ENCODE measurements at places on chromosomes 3 and 15.

DNA sequence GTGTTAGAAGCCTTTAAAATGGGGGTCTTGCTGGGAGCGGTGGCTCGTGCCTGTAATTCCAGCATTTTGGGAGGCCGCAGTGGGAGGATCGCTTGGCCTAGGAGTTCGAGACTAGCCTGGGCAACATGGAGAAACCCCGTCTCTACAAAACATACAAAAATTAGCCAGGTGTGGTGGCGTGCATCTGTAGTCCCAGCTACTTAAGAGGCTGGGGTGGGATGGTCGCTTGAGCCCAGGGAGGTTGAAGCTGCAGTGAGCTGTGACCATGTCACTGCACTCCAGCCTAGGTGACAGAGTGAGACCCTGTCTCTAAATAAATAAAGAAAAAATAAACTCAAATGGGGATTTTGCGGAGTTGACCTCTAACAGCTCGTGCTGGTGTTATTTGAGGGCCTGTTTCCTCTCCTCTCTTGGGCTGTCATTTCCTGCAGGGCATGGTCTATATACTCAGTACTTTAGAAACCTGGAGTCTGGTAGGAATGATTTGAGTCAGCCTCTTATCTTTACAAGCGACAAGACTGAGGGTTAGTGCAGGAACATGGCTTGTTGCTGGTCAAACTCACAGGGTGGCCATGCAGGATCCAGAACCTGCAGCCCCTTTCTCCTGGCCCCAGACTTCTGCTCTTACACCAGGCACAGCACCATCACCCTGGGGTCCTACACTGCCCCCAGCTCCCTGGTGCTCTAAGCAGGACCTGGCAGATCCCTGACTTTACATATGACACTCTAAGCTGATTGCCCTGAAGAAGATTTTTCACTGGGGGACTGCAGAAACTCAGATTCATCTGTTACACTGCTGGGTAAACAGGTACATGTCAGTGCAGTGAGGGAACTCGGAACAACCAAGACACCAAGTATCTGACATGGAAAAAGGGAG, 15.1 kb downstream of the EHD4 start:
- peaks cover 9% of the 10 kb centered on the region for H3K36me3 ChIP-seq
- peak overlapping the region; percentile 31 for H3K27ac ChIP-seq
- no peak overlapping the region for H3K4me3 ChIP-seq
- H3K27me3 ChIP-seq: no peaks in the 10 kb centered on the region

DNA sequence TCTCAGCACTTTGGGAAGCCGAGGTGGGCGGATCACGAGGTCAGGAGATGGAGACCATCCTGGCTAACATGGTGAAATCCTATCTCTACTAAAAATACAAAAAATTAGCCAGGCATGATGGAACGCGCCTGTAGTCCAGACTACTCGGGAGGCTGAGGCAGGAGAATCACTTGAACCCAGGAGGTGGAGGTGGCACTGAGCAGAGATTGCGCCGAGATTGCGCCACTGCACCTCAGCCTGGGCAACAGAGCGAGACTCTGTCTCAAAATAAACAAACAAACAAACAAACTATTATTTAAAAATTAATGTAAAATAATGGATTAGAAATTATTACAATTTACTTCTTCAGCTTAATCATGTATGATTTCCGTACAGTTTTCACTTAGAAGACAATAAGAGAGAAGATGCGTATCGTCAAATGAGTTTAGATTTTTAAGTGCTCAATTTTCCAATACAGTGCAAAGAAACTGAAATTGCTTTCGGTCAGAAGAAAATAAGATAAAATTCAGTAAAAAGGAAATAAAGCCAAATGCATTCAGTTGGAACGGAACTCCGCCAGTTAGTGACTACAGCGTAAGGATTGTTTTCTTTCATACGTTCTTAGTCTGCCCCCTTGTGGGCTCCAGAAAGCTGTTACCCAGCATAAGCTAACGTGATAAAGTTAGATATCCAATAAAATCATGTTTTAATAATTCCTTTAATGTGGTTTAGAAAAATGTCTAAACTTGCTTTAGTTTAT, 24.8 kb downstream of the AADAC start:
- no peaks in the 10 kb centered on the region for H3K27me3 ChIP-seq
- H3K4me1 ChIP-seq: no peaks in the 10 kb centered on the region
- H3K4me3 ChIP-seq: no peak overlapping the region
- DNase-seq: peak; percentile 55

- no peaks in the 10 kb centered on the region for H3K4me1 ChIP-seq
- H3K36me3 ChIP-seq: no peaks in the 10 kb centered on the region
- no peak overlapping the region for H3K27ac ChIP-seq
- no peak for DNase-seq
These were observed 492.7 kb downstream of the AGBL1 start for GRCh38 chr15:86572368-86572841.

DNA sequence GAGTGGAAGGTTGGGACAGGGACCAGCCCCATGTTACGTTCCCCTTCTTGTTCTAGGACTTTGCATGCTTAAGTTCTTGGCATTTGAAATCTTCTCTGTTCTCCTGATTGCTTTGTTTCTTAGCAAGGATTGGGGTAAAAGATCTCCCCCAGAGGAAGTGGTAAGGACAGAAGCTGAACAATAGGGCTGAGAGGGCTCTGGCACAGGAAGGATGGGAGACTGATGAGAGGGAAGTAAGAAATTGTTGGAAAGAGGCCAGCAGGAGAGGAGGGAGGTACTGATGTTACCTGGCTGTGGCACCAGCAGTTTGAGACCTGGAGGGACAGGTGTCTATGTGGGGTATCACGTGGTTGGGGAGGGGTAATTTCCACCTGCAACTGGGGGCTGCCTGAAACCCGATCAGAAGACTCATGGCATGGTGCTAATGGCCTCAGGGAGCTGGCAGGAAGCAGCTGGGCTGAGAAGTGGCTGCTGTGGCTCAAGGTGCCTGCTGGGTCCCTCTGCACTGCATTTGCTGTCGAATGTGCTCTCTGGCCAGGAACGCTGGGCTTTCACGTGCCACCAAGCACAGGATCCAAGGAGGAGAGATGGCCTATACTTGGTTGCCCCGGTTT, 108.4 kb downstream of the LSM3 start:
- H3K36me3 ChIP-seq: no peaks in the 10 kb centered on the region
- no peak overlapping the region for H3K27ac ChIP-seq
- no peak for DNase-seq
- peaks cover 7% of the 10 kb centered on the region for H3K4me1 ChIP-seq
- H3K27me3 ChIP-seq: no peaks in the 10 kb centered on the region

GRCh38 chr3:82038556-82038955, 277.1 kb upstream of the GBE1 start:
- no peaks in the 10 kb centered on the region for H3K27me3 ChIP-seq
- no peaks in the 10 kb centered on the region for H3K36me3 ChIP-seq
- no peak overlapping the region for H3K4me3 ChIP-seq
- H3K4me1 ChIP-seq: no peaks in the 10 kb centered on the region
- DNase-seq: no peak

DNA sequence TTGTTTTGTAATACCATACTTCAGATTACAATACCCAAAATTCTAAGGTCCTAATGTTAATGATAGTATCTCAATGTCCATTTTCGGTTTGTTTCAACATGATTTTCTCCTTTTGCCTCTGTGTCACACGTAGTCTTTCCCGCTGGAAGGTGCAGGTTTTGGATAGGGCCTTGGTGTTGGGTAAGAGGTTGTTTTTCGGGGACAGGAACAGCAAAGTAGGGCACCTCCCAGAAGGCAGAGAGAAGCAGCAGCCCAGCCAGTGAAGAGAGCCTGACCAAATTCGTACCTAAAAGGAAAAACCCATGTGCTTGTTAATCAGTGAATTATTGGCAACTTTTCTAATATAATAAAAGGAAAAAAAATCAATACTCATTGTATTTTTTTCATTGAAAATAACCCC, 14.1 kb downstream of the CLDN1 start:
- H3K36me3 ChIP-seq: no peaks in the 10 kb centered on the region
- H3K4me3 ChIP-seq: no peak overlapping the region
- no peaks in the 10 kb centered on the region for H3K27me3 ChIP-seq

DNA sequence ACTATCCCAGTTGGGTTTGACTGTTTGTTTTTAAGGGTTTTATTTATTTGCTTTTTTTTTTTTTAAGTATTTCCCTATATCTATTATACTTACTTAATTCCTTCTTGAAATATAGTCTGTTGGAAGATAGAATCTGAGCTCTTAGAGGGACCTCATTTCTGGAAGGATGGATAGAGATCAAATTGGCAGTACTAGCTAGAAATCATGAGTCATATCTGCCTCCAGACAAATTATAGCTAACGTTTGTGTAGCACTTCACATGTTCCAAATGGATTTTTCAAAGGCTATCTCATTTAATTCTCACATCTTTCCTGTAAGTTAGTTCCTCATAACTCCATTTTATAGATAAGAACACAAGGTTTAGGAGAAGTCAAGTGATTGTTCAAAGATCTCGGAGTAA, 384.7 kb downstream of the ZIC1 start:
- no peak for DNase-seq
- no peak overlapping the region for H3K27ac ChIP-seq
- H3K4me3 ChIP-seq: no peak overlapping the region
- no peaks in the 10 kb centered on the region for H3K36me3 ChIP-seq
- H3K4me1 ChIP-seq: no peaks in the 10 kb centered on the region

GRCh38 chr3:67484085-67484484, 170.3 kb downstream of the SUCLG2 start:
- H3K36me3 ChIP-seq: no peaks in the 10 kb centered on the region
- no peak for DNase-seq
- H3K27ac ChIP-seq: no peak overlapping the region
- H3K27me3 ChIP-seq: no peaks in the 10 kb centered on the region
- H3K4me3 ChIP-seq: no peak overlapping the region
- H3K4me1 ChIP-seq: peaks cover 3% of the 10 kb centered on the region

- H3K36me3 ChIP-seq: peaks cover 19% of the 10 kb centered on the region
- H3K27ac ChIP-seq: no peak overlapping the region
- no peak overlapping the region for H3K4me3 ChIP-seq
These were observed 4.1 kb downstream of the VHL start for GRCh38 chr3:10145685-10146084.

GRCh38 chr15:67080900-67081431, 15.6 kb downstream of the SMAD3 start:
- no peaks in the 10 kb centered on the region for H3K36me3 ChIP-seq
- H3K4me1 ChIP-seq: peaks cover 82% of the 10 kb centered on the region
- peak; percentile 33 for DNase-seq
- peak overlapping the region; percentile 65 for H3K27ac ChIP-seq
- H3K27me3 ChIP-seq: no peaks in the 10 kb centered on the region

GRCh38 chr3:104133630-104134029, 1233.1 kb upstream of the ALCAM start:
- DNase-seq: no peak
- no peaks in the 10 kb centered on the region for H3K27me3 ChIP-seq
- no peak overlapping the region for H3K27ac ChIP-seq
- H3K4me3 ChIP-seq: no peak overlapping the region
- H3K36me3 ChIP-seq: no peaks in the 10 kb centered on the region

- no peaks in the 10 kb centered on the region for H3K27me3 ChIP-seq
- DNase-seq: peak; percentile 18
- peak overlapping the region; percentile 92 for H3K27ac ChIP-seq
- no peaks in the 10 kb centered on the region for H3K36me3 ChIP-seq
- peaks cover 24% of the 10 kb centered on the region for H3K4me1 ChIP-seq
These were observed 28.0 kb downstream of the ARHGAP31 start for GRCh38 chr3:119322021-119322834.

DNA sequence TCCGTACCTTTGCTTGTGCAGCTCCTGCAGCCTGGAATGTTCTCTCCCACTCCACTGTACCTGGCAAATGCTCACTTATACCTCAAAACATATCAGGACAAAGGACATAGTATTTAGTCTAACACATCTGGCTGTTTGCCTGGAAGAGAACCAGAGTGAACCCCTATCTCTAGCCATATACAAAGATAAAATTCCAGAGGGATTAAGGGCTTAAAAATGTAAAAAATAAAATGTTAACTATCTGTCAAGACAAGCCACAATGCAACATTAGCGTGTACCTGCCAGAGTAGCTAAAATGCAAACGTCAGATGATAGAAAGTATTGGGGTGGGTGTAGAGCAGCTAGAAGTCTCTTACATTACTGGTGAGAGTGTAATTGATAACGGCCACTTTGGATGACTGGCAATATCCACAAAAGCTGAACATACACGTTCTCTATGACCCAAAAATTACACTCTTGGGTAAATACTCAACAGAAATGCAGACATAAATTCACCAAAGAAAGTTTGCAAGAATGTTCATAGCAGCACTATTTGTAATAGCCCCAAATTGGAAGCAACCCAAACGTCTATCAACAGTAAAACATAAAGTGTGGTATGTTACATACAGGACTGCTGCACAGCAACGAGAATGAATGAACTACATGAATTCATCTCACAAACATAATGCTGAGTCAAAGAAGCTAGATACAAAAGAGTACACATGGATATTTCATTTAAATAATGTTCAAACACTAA, 18.2 kb upstream of the ADPGK start:
- no peaks in the 10 kb centered on the region for H3K27me3 ChIP-seq
- H3K27ac ChIP-seq: no peak overlapping the region
- H3K4me3 ChIP-seq: no peak overlapping the region
- H3K4me1 ChIP-seq: peaks cover 5% of the 10 kb centered on the region
- no peaks in the 10 kb centered on the region for H3K36me3 ChIP-seq
- DNase-seq: no peak

DNA sequence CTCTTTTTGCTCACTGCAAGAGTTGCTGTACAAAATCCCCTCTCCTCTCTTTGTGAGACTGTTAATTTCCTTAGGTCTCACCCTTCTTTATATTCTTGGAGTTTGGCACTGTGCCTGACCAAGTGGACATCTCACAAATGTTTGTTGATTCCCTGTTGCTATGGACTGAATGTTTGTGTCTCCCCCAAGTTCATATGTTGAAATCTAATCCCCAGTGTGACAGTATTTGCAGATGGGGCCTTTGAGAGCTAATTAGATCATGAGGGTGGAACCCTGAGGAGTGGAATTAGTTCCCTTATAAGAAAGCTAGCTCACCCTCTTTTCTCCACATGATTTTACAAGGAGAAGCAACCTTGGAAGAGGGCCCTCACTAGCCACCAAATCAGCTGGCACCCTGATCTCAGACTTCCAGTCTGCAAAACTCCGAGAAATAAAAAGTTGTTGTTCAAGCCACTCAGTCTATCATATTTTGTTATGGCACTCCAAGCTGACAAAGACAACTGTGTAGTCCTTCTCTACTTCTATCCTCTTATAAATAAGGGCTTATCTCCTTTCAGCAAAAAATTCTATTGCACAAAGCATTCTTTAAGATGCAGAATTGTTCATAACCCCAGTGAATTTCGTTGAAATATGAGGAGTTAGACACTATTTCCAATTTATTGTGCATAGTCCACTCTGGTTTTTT, 65.5 kb upstream of the NPHP3 start:
- H3K4me3 ChIP-seq: no peak overlapping the region
- no peaks in the 10 kb centered on the region for H3K36me3 ChIP-seq
- H3K27ac ChIP-seq: no peak overlapping the region
- H3K27me3 ChIP-seq: no peaks in the 10 kb centered on the region

GRCh38 chr15:68197661-68198437, 7.3 kb downstream of the CALML4 start:
- H3K4me1 ChIP-seq: peaks cover 7% of the 10 kb centered on the region
- no peak for DNase-seq
- no peaks in the 10 kb centered on the region for H3K27me3 ChIP-seq
- H3K27ac ChIP-seq: no peak overlapping the region
- no peak overlapping the region for H3K4me3 ChIP-seq

- no peaks in the 10 kb centered on the region for H3K36me3 ChIP-seq
- H3K27me3 ChIP-seq: no peaks in the 10 kb centered on the region
- DNase-seq: no peak
These were observed 162.8 kb downstream of the GREM1 start for GRCh38 chr15:32880642-32881041.

All from thyroid gland (tissue), 4 donors.